ENCODE measurements at places on chromosomes 5 and 9.
A peak's percentile ranks its signal among the peaks of the same experiment; 100 is the strongest.

DNA sequence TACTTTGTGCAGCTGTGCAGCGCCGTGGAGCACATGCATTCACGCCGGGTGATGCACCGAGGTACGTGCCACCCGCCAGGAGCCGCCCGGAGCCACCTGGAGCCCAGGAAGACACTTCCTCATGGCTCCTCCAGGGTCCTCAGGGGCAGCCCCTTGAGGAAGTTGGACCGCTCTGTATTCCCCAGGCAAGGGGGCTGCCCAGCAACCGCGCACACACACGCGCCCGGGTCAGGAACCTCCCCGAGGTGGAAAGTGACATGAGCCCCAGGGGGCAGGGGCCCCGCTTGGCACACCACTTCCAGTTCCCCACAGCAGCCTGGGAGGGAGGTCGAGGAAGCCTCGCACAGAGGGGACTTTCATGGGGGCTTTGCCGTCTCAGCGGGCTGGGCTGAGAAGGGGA lies 68.6 kb downstream of the NEK6 start:
- DNase-seq: no peak

DNA sequence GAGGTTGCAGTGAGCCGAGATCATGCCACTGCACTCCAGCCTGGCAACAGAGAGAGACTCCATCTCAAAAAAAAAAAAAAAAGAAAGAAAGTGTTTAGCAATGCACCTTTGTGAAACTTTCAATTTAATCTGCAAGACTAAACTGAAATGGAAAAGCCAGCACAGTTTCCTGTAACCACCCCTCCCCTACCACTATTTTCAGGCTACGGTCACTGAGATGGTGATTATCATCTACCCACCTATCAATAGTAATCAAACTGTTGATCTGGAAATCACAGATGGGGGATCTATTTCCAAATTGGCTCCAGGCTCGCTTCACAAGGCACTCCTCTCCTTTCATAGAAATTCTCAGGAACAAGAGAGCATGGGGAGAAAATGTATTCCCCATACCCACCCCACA lies 30.6 kb upstream of the IL7R start:
- no peak for DNase-seq

GRCh38 chr5:145867806-145868205 lies 5.0 kb downstream of the GRXCR2 start:
- DNase-seq: no peak

GRCh38 chr5:161095953-161096352 lies 243.9 kb upstream of the ATP10B start:
- no peak for DNase-seq

DNA sequence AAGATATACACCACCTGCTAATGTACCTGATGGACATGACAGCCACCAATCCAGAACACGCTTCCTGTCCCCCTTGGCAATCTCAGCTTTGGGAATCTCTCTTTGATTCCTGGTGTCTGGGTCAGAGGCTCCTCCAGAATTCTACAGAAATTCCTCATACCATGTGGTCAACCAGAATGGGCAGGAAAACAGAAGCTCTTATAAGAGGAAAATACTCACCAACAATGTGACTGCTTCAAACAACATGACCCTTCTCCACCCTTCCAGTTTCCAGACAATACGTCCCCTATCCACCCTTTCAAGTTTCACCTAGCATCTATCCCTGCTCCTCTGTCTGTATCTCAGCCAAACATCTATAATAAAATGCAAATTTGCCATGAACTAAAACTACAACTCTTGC lies 247.2 kb downstream of the DENND1A start:
- DNase-seq: no peak

DNA sequence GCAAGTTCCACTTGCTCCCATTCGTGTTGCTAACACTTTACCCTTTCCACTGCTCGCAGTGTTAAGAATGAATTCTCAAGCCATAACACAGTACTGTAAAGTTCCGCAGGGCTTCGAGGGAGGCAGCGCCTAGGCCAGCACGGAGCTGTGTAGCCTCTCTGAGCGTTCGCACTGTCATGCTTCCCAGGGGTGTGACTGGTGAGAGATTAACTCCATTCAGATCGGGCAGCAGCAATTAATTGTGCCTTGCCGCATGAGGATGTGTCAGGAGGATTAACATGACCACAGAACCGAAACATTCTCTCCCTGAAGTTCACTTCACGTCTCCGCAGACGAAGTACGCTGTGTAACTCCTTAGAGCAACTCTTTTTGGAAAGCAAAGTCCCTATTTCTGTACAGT lies 23.2 kb downstream of the ZBTB34 start:
- DNase-seq: no peak

DNA sequence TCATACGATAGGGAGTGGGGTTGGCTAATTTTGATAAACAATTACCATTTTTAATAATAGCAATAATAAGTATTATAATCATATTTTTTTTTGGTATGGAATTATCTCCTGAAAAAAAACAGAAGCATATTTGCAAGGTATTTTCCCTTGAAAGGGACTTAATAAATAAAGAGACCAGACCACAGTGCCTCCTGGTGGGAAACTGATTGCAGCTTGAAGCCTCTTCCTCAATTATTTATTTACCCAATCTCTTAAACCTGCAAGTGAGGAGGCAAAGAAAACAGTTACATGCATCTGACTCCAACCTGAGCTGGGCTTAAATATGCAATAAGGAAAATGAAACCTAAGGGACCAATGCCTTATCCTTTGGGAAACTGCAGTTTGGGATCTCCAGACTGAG lies 388.1 kb upstream of the ACO1 start:
- DNase-seq: no peak

DNA sequence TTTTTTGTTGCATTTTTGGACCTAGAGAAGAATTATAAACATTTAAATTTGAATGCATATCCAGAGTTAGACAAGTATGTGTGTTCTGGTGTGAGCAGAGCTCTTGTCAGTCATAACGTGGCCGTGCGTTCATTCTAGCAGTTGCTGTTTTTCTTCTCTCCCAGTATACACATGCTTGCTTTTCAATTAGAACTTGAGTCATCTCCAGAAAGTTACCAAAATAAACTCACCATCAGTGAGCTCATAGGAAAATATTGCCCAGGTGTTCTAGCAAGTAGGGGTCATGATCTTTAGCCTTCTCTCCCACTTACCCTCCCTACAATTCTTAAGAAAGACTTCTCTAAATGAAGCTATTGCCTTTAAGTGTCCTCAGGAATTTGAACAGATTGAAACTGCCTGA lies 247.5 kb upstream of the TUT7 start:
- DNase-seq: no peak

GRCh38 chr9:99259231-99259918 lies 37.3 kb downstream of the SEC61B start:
- no peak for DNase-seq

DNA sequence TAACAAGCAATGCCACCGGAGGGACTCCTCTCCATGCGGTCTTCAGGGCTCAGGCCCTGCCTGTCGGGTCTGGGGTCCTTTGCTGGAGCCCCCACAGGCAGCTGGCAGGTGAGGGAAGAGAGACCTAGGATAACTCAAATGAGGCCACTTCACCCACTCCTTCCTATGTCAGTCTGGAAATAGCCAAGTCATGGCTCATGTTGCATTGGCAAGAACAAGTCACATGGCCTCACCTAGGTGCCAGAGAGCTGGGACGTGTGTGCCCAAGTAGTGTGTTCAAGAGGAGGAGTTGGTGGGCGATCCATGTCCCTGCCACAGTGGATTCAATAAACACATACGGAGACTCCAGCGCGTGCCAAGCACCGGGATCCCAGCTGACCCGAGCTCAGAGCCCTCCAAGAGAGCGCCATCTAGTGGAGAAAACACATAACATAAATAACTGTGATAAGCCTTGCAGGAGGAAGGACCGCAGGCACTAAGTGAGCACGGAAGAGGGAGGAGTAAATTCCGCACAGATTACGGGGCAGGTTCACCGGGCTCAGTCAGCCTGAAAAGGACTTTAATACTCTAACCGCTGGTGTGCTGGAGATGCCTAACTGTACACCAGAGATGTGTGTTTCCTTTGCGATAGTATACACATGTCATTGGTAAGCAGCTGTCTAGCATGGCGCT lies 580.8 kb downstream of the CCDC171 start:
- peak; percentile 35 for DNase-seq

GRCh38 chr9:129708793-129709192 lies 43.3 kb downstream of the PRRX2 start:
- no peak for DNase-seq

DNA sequence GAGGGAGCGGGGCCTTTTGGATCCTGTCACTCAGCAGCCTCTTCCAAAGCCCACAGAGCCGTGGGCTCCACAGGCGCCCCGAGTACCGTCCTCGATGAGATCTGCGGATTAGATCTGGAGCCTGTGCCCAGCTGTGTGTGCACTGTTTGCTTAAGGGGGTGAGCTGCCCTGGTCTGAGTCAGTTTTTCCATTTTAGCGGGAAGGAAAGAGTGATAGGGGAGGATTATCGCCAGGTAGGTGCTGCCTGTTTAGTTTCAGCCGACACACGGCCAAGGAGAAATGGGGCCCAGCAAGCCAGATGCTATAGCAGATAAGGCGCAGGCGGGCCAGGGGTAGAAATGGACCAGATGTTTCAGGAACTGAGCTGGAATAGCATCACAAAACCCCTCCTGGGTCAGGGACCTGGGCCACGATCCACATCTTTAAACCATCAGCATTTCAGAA lies 18.1 kb downstream of the COL5A1 start:
- no peak for DNase-seq

DNA sequence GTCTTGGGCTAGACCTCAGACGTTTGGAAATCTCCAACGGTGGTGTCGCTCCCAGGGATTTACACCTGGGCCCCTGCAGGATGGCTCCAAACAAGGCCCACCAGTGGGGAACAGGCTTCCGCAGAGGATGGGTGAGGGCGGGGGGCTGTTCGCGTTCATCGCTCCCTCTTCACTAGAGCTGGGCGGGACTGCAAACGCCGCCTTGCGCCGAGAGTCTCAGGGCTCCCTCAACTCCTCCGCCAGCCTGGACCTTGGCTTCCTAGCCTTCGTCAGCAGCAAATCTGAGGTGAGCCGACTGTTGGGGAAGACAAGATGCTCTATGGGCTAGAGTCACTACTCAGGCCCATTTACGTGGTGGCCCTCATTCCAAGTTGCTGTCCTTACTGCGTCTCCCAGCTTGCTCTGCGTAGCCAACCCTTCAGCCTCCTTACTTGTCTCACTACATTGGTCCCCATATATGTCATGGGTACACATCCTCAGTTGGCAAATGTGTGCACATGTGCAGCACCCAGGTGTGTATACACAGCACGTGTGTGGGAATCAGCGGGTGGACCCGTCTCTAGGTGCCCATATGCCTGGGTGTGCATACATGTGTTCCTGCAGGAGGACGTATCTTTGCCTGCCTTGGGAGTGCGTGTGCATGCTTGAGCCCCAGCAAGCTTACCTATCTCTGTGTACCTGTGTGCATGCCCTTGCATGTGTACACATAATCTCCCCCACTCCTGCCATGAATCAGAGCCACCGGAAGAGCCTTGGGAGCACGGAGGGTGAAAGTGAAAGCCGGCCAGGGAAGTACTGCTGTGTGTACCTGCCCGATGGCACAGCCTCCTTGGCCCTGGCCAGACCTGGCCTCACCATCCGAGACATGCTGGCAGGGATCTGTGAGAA lies 10.5 kb downstream of the RGS14 start:
- no peak for DNase-seq

- DNase-seq: no peak
Measured at GRCh38 chr5:76455531-76456133, 52.5 kb downstream of the IQGAP2 start.

DNA sequence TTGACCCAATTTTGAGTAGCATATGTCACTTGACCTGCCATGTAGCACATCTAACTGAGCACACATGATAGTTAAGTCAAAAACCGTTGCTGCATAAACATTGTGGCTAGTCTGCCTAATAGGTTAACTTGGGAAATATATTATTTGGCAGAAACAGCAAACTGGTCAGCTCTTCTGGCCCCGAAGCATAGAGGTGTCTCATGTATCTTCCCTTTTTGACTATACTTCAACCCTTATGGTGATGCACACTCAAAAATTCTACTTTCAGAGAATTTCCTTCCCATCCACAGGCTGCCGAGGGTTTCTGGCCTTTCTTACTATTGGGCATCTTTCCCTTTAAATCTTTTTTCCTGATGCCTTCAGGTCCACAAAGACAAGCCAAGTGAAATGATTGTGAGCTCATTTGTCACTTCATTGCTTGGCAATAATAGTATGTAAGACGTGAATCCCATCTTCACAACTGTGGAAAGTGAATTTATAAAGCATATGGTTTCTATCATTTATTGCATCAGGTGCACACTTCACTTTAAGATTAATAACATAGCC lies 41.2 kb downstream of the MOCS2 start:
- DNase-seq: no peak

- DNase-seq: peak; percentile 27
Measured at GRCh38 chr5:56415356-56415765, 182.2 kb upstream of the ANKRD55 start.

DNA sequence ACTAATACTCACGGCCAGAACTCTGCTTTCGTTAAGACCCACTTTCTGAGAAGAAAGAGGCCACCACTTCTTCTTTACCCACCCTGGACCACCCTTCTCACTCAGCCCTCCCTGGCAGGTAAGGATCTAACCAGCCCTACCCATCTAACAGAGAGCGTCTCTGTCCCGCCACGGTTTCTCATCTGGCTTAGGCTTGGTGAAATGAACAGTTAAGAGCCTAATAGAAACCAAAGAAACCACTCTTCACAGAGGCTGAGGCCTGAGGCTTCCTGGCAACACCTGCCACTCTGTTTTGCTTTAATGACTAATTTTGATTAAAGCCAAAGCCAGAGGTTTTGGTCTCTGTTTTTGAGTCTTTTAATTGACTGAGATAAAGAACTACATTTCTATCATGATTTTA lies 354.1 kb upstream of the SLC30A5 start:
- DNase-seq: no peak

DNA sequence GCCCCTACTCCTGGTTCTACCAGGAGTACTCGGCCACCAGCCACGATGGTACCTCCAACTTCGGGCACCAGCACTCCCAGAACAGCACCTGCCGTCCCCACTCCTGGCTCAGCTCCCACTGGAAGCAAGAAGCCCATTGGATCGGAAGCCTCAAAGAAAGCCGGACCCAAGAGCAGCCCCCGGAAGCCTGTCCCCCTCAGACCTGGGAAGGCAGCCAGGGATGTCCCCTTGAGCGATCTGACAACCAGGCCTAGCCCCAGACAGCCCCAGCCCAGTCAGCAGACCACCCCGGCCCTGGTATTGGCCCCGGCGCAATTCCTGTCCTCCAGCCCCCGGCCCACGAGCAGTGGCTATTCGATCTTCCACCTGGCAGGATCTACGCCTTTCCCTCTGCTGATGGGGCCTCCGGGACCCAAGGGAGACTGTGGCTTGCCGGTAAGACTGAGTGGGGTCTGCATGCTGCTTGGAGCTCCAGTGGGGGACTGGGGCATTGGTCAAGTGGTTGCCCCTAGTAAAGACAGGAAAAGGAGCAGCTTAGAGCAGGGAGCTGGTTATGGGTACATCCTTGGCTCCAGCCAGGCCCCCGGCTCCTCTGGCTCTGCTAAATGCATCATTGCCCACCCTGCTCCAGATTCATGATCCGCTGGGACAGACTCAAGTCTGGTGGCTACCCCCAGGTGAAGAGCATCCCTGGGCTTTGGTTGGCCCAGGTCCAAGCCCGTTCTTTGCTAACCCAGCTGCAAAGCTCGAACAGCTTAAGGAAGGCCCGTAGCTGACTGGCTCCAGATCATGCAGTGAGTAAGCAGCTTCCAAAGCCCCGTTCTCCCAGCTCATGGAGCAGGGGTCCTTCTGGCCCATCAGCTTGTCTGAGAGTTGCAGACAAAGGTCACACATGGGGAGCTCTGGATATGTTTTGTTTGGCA lies 14.0 kb downstream of the COL27A1 start:
- DNase-seq: no peak

GRCh38 chr9:134624621-134625181 lies 16.9 kb upstream of the COL5A1 start:
- no peak for DNase-seq

- peak; percentile 94 for DNase-seq
Measured at GRCh38 chr5:150656191-150657132, 4.6 kb upstream of the MYOZ3 start.
